Stimulated activated CD4-positive, alpha-beta T cell treated with anti-CD3 and anti-CD28 coated beads, TNF-alpha, amount 100 ng/mL, for 48 hours (primary cell): ENCODE measurements at places on chromosomes 5 and 9.

- no peak for DNase-seq
These were observed 155.8 kb downstream of the TSSK1B start for GRCh38 chr5:113278976-113279375.

- DNase-seq = no peak
These were observed 53.9 kb downstream of the MLLT3 start for GRCh38 chr9:20568400-20568799.

GRCh38 chr9:126965077-126965476 is 50.5 kb downstream of the RALGPS1 start:
- no peak for DNase-seq

GRCh38 chr5:129945774-129946270 is 41.6 kb downstream of the CHSY3 start:
- DNase-seq = no peak

DNA sequence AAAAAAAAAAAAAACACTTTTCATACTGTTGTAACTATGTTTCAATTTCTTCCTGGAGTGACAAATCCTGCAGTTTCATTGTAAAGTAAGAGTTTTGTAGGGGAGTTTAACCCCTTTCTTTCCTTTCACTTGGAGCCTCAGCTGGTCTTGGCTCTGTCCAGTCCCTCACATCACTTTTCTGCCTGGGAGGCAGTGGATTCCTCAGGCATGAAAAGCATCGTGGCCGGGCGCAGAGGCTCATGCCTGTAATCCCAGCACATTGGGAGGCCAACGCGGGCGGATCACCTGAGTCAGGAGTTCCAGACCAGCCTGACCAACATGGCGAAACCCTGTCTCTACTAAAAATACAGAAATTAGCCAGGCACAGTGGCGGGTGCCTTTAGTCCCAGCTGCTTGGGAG is 45.6 kb upstream of the MYO10 start:
- no peak for DNase-seq
